ENCODE measurements at places on chromosomes 1 and 21.

- no peak for DNase-seq
These were observed 80.4 kb downstream of the KCND3 start for GRCh38 chr1:111909030-111909429.

GRCh38 chr1:92755541-92756461 lies 29.1 kb downstream of the EVI5 start:
- DNase-seq, result no peak

GRCh38 chr1:151553659-151554058 lies 13.6 kb downstream of the TUFT1 start:
- DNase-seq, result no peak

- DNase-seq, result no peak
These were observed 108.0 kb downstream of the PGBD5 start for GRCh38 chr1:230317823-230318819.

GRCh38 chr1:181104790-181105133 lies 16.3 kb downstream of the IER5 start:
- DNase-seq, result no peak

GRCh38 chr1:216612291-216612690 lies 110.9 kb downstream of the ESRRG start:
- no peak for DNase-seq

DNA sequence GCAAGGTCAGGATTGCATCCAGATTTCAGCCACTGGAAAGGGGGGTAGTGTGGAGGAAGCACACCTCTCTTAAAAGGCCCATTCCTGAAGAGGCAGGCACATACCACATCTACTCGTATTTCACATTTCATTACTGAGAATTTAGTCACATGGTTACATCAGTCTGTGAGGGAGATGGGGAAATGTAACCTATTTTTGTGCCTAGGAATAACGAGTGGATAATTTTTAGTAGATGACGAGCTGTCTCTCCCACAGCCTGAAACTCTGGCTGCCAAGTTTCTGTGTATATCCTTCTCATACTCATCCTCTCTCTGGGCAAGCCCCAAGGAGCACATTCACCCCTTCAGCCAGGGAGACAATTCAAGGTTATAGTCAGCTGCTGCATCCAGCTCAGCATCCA lies 10.3 kb upstream of the C21orf91 start:
- no peak for DNase-seq

GRCh38 chr1:82499022-82499421 lies 698.3 kb downstream of the ADGRL2 start:
- DNase-seq, result no peak

All from stimulated activated CD4-positive, alpha-beta T cell treated with anti-CD3 and anti-CD28 coated beads, Interleukin-1b, Interleukin-23, amount 100 ng/mL, for 24 hours (primary cell).